ENCODE measurements at places on chromosomes 13 and 19.

GRCh38 chr13:32267836-32268439 is 47.2 kb downstream of the ZAR1L start:
- no peak for DNase-seq

- no peak for DNase-seq
Observed at GRCh38 chr19:35442091-35442490, 6.0 kb upstream of the FFAR2 start.

GRCh38 chr13:98279473-98280175 is 102.6 kb upstream of the RNF113B start:
- no peak for DNase-seq

DNA sequence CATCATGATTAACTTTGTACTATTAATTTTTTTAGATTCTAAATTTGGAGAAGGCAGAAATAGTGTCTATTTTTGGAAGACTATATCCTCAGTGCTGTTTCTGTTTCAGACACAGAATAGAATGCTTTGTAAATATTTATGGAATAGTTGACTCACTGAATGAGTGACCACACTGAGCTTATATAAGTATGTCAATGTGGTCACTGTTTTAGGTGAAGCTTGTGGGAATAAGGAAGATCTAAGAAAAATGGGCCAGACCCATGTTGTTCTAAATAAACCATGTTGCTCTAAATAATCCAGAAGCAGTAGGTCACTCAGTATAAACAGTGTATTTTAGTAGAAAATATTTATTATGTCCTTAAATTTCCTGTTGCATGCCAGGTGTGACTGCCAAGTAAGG is 45.5 kb upstream of the DACH1 start:
- no peak for DNase-seq

DNA sequence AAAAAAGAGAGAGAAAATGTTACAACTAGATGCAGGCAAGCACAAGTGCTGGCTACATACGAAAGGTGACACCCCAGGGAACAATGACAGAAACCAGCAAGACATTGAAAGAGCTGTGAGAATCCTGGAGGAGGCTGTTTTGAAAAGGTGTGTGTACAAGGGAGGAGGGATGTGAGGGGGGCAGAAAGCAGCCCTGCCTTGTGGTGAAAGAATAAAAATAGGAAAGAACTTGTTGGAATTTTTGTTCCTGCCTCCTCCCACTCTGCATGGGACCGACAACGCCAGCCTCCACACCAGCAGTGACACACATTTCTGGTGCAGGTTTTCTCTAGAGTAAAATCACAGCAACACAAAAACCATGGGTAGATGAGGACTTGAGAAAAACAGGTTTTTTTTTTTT is 1258.6 kb downstream of the PCDH9 start:
- no peak for DNase-seq

DNA sequence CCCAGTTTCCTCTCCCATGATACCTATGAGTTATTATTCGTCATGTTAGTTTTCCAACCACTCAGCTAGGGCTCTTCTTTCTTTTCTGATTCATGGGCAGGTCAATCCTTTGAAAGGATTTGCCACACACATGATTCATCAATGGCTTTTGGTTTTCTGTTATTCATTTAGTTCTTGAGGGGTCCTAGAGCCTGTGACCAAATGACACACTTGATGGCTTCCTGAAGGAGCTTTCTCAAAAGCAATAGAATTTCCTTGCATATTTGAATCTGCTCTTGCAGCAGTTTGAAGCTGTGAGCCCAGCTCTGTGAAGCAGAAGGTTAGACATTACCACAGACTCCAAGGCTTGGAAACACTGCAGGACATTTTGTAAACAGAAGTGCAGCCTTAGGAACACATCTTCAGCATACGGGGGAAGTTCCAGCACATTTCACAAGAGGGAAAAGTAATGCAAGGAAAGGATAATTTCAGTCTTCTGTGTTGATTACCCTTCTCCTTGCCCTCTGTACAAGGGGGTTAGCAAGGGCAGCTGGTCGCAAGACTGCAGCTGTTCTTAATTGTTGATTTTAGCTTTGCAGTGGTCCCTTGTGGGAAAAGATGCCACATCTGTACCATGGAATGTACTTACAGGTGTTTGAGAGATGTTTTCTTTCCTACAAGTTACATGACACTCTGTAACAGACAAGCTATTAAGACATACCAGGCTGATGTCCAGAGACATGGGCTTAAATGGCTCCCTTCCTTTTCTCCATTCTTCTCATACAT is 338.6 kb downstream of the KCNRG start:
- DNase-seq: no peak

- DNase-seq: no peak
Observed at GRCh38 chr19:54448040-54448773, 792 bp upstream of the LENG8 start.

DNA sequence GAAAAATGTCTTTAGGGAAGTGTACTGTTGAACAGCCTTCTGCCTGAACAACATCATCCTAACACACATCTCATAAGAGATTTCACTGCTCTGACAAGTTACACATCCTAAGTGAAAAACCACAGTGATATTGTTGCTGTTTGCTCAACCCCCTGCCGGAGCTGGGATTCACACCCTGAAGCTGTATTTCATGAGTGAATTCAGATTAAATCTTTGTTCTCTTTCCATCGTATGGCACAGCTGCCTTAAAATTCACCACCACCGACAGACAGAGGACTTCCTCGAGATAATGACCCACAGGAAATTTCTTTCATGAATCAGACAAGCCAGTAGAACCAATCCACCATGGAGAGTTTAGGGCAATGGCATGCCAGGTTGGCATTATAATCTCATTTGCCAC is 280.8 kb downstream of the DCT start:
- no peak for DNase-seq

DNA sequence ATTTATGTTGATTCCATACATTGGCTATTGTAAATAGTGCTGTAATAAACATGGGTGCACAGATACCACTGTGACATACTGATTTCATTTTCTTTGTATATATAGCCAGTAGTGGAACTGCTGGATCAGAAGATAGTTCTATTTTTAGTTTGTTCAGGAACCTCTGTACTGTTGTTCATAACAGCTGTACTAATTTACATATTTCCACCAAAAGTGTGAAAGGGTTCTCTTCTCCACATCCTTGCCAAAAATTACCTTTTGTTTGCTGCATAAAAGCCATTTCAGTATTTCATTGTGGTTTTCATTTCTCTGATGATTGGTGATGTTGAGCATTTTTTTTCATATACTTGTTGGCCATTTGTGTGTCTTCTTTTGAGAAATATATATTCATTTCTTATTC is 1962.1 kb downstream of the PCDH9 start:
- no peak for DNase-seq

DNA sequence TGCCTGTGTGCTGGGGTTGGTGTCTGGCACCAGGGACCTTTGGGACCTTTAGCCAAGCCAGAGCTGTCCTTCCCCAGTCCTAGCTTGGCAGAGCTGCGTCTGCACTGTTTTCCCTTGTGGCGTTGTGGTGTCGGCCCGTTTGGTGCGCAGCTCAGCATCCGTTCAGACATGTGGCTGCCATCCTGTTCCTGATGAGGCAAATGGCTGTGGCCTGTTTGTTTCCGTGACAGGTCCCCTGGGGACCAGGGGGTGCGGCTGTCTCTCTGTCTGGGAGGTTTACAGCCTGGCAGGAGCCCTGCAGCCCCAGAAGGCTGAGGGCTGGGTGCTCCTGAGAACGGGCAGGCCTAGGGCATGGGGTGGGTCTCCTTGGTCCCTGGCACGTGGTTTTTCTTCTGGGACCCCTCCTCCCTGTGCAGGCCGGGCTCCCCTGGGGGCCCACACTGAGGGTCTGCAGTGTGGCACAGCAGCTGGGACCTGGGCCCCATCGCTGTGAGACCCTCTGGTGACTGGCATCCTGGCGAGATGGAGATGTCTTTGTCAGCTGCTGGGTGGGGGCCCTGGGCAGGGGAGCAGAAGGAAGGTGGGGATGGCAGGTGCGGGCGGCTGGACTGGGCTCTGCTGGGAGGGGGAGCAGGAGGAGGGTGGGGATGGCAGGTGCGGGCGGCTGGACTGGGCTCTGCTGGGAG is 4.0 kb downstream of the SPPL2B start:
- DNase-seq: peak; percentile 26
